ENCODE measurements at places on chromosomes 7 and 10.

GRCh38 chr10:35211390-35211789, 84.7 kb downstream of the CREM start:
- no peak for DNase-seq

DNA sequence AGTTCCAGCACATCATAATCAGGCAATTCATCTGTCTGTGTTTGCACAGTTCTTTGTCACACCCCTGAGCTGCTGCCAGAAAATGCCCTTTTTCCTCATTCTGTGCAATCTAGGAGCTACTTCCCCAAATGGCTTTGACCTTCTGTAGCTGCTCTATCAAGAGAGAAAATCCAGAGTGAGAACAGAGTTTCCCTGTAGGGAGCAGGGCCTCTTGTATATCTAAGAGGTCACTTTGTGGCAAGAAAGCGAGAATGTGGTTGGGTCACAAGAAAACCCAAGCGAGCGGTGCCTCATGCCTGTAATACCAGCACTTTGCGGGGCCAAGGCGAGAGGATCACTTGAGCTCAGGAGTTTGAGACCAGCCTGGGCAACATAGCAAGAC, 24.3 kb downstream of the SLC29A3 start:
- peak; percentile 11 for DNase-seq

DNA sequence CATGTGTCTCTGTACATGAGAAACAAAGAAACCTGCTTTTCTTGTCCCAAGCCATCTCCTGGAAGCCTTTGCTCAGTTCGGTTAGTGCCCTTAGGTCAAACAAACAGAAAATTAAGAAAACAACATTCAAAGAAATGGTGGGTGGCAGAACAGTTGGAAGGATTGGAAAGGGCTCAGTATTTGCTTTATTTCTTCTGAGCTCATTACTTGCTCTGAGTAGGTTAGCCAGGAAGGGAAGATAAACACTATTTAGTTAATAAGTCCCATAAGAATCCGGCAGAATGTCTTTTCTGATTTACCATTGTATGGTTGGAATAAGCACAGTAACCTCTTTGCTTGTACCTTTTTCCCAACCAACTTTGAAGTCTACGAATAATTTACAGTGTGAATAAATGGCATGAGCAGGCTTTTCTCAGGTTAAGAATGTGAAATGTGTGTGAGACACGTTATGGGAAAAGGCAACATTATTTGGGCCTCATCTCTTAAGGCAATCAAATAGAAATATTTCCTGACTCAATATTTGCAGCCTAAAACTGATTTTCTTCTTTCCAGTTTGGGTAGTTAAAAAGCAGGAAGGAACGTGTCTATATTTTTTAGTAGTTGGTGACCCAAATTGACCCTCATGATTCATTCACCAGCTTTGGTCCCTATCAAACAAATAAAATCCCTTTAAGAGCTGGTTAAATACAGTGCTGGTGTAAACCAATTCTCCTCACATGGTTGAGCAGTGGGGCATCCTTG, 158.5 kb downstream of the DKK1 start:
- DNase-seq, result no peak

GRCh38 chr7:2199528-2199927, 33.2 kb downstream of the MAD1L1 start:
- DNase-seq, result no peak

DNA sequence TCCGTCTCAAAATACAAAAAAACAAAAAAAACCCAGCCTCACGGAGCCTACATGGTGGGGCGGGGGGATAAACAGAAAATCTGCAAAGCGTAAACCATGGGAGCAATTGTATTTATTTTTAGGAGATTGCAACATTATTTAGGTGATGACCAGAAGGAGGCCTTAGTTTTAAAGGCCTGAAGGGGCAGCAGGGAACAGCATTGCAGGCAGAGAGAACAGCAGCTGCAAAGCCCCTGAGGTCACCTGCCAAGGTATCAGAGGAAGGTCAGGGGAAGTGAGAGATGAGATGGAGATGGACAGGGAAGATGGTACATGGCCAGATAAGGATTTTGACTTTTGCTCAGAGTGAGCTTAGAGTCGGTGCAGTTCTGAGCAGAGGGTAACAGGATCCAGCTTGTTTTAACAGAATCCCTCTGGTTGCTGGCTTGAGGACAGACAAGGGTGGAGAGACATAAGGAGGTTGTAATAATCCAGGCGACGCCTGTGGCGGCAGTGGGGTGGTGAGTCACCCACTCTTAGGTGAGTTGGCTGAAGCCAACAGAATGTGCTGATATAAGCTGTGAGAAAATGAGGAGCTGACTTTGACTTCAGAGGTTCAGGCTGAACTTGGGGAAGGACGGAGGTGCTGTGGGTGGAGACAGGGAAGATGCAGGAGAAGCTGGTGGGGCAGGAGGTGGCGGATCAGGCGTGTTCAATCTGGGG, 82.3 kb upstream of the GTF2I start:
- no peak for DNase-seq

- no peak for DNase-seq
These were observed 48.6 kb downstream of the CHST3 start for GRCh38 chr10:72012796-72013195.

- no peak for DNase-seq
These were observed 13.9 kb downstream of the ADK start for GRCh38 chr10:74164716-74165529.

GRCh38 chr10:101867931-101868330, 24.3 kb upstream of the KCNIP2 start:
- peak; percentile 52 for DNase-seq

DNA sequence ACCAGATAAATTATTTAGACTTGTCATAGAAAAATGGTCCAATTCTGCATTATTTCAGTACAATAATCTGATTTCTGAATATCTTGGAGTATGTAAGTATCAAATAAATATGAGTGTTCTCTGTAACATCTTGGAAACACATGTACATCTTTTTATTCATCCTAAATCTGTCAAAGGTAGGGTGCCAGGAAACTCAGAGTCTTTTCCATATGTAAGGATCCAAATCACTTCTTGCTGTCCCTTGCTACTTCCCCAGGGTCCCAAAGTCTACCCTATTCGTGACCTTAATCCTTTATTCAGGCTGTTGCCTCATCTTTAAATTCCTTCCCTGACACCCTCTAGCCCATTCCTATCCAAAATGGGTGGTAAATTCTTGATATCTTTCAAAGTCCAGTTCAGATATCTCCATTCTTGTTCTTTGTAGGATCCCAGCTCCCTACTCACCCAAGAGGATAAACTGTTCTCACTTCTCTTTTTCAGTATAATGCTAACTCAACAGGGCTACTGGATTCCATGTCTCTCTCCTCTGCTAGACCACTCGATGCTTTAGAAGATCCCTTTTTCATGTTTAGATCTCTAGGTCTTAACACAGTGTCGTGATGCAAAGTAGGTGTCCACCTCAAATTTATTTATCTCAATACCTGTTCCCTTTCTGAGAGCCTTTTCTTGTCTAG, 231.3 kb upstream of the AOAH start:
- no peak for DNase-seq

DNA sequence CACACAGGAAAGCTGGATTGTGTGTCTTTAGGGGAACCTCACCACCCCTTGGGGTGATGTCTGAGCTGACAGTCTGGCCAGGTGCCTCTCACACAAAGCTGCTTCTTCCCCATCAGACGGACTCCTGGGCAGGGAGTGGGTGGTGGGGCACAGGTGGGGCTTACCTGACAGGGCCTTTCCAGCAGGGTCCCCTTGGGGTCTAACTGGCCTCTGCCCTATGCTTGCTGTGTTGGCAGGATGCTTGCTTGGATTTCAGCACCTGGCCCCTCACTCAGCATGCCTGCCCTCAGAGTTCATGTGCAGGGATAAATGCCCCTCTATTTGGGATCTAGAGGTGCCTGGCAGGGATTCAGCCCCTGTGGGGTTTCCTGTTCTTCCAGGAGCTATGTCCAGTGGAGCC, 496.9 kb upstream of the ZMIZ1 start:
- DNase-seq, result no peak

DNA sequence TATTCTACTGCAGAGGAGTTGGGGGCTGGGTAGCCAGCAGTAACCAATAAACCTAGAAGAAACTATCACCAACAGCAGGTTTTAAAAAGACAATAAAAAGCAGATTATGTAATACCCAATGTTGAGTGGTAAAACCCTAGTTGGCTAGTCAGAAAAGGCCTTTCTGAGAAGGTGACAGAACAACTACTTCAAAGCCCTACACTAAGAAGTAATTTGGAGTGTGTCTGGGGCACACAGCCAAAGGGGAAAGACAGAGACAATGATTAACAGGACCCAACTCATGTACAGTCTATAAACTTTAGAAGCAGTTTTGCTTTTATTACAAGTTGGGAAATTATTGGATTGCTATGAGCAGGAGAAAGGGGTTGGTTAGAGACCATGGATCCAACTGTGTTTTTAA, 77.2 kb upstream of the TMEM106B start:
- DNase-seq, result no peak

- DNase-seq, result no peak
These were observed 382.4 kb downstream of the PLXNA4 start for GRCh38 chr7:132193898-132194297.

DNA sequence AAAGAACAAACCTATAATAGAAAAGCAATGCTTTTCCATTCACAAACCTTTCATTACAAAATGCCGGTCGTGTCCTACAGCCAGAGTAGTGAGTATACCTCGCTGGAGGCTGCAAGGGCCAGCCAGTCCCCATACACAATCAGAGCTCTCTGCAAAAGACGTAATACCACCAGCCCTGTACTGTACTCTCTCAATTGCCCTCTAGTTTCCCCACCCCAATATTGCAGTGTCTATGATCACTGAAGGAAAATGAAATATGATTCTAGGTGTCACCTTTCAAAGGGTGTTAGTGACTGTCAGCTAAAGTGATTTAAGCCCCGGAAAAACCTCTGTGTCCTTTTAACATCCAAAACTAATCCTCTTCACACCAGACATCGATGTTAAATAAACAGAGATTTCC, 24.8 kb downstream of the PLXNA4 start:
- no peak for DNase-seq

DNA sequence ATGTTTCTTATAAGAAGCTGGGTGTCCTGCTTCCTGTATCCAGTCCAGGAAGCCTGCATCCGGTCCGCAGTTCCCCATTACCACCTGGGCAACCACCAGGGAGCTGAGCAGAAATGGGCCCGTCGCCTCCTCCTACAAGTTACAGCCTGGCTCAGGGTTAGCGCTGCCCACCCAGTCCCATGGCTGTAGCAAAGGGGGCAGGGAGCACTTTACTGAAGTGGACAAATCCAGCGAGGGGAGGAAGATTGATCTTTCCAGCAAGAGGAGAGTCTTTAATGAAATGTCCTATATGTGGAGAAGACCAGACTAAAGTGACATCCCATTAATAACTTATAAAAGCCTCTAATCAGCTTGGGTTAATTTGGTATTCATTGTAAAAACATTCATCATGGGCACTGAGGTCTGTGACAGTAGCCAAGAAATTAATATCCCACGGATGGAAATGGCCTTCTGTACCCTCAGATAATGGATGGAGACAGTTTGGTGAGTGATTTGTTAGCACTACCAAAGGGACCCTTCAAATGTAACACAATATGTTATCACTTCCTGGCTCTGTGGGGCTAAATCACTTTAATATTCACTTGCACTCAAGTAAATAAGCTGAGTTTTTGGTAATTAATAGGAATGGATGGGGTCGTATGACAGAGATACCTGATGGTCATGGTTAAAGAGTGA, 323.4 kb downstream of the PAXIP1 start:
- DNase-seq, result no peak

DNA sequence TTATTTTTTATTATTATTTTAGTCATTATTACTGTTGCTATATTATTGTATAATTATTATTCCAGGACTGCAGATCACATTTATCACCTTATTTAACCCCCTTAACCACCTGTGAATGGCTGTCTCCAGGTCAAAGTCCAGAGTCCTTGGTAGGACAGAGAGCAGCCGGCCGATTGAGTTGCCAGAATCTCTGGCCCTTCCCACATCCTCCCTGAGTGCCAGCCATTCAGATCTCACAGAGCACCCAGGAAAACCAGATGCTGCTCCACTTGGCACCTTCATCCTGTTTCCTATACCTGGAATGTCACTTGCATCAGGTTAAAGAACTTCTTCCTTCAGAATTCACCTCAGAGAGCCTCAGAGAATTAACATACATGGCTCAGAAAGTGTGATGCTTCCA, 101.1 kb downstream of the ELAPOR2 start:
- no peak for DNase-seq

GRCh38 chr7:148265896-148266295, 324.7 kb upstream of the C7orf33 start:
- no peak for DNase-seq

DNA sequence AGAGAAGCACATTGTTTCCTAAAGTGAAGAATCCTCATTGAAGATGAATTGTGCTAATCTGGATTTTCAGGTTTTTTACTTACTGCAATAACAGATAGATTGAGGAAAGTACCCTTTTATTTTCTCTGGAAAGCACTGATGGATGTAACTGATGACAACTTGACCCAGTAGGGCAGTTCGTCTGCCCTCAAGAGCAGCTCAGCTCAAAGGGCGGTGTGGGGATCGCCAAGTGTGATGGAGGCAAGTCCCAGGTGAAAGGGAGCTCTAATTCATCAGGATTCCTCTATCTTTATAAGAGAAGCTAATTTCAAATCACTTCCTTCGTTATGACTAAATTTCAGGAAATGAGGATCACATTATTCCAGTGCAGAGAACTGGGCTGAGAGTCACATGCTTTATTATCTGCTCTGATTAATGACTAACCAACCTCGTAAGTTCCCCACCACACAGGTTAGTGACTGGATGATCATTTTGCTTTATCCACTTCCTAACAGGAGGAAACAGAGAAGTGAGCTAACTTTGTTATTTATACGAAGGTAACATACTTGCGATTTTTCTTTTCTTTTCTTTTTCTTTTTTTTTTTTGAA, 98.8 kb downstream of the PFKFB3 start:
- no peak for DNase-seq

DNA sequence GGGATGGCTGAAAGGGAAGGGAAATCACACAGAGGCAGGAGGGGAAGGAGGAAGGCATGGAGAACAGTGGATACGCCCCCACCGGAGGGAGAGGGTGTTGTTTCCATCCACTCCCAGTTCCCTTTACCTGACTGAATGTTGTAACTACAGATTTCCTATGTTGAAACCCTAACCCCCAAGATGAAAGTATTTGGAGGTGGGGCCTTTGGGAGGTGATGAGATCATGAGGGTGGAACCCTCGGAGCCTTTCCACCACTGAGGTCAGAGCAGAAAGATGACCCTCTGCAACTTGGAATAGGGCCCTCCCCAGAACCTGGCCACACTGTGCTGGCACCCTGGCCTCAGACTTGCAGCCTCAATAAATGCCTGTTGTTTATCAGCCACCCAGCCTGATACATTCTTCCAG, 48.6 kb upstream of the CNPY1 start:
- DNase-seq, result no peak

DNA sequence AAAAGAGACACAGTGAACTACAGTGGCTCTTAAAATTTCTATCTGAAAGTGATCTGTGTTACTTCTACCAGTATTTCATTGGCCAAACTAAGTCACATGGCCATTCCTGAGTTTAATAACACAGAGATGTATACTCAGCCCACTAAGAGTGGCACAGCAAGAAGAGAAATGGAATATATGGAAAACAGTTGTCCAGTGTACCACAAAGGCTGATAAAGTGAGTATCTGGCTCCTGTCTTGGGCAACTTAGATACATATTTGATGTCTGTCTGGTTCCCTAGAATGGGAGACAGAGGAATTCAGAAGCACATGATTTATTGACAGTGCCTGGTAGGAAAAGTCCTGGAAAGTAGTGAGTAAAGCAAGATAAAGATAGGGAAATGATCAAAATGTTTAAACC, 10.1 kb upstream of the PON1 start:
- DNase-seq, result no peak

- peak; percentile 2 for DNase-seq
These were observed 120.2 kb upstream of the TMEM229A start for GRCh38 chr7:124152859-124153692.
